Activated CD4-positive, alpha-beta memory T cell treated with anti-CD3 and anti-CD28 coated beads for 36 hours (primary cell): ENCODE measurements at places on chromosomes 2 and 18. TPM values are rescaled to one million over a fixed set of nuclear protein-coding genes. Genes with fewer than 3 reads are reported as not detected.

ASIC4 gene
- total RNA-seq, result 0.07 TPM

TIGD1 gene
- 7.2 TPM for total RNA-seq

EVX2 gene
- not detected for total RNA-seq

DNAH6 gene
- total RNA-seq, result 0.33 TPM

SIX2 gene
- total RNA-seq, result not detected

SH3BP4 gene
- total RNA-seq, result 0.10 TPM

MARCO gene
- total RNA-seq, result not detected

DSC3 gene
- total RNA-seq, result not detected

ADI1 gene
- total RNA-seq, result 36.4 TPM

CXCR1 gene
- not detected for total RNA-seq

SKOR2 gene
- not detected for total RNA-seq

CYP1B1 gene
- 3.3 TPM for total RNA-seq

CLHC1 gene
- total RNA-seq, result 5.5 TPM

DSC2 gene
- not detected for total RNA-seq

GDF7 gene
- total RNA-seq, result 0.02 TPM

CAMKMT gene
- 11.3 TPM for total RNA-seq

TMEM169 gene
- 2.7 TPM for total RNA-seq

SCN7A gene
- total RNA-seq, result not detected

TEX44 gene
- not detected for total RNA-seq

PXDN gene
- total RNA-seq, result not detected

LYPD6B gene
- not detected for total RNA-seq

C1QL2 gene
- total RNA-seq, result not detected

OR6B2 gene
- not detected for total RNA-seq

MALL gene
- total RNA-seq, result 0.31 TPM

NCKAP1 gene
- total RNA-seq, result 21.7 TPM

RAD51AP2 gene
- not detected for total RNA-seq

SLC23A3 gene
- total RNA-seq, result 1.1 TPM

CRYGD gene
- not detected for total RNA-seq

ITPRIPL1 gene
- 30.2 TPM for total RNA-seq

RAB6C gene
- total RNA-seq, result not detected

TUBA3D gene
- total RNA-seq, result not detected

BOLL gene
- not detected for total RNA-seq

CMPK2 gene
- 6.6 TPM for total RNA-seq

CHST9 gene
- total RNA-seq, result not detected

TLX2 gene
- 0.94 TPM for total RNA-seq

PTPRM gene
- total RNA-seq, result 8.6 TPM

CUL3 gene
- 79.5 TPM for total RNA-seq

SCTR gene
- not detected for total RNA-seq

AKAIN1 gene
- not detected for total RNA-seq

TEKT4 gene
- not detected for total RNA-seq

PLGLB1 gene
- 0.48 TPM for total RNA-seq

TFPI gene
- not detected for total RNA-seq

CCDC85A gene
- not detected for total RNA-seq

GPR45 gene
- not detected for total RNA-seq

ALPI gene
- not detected for total RNA-seq
